NB4 (cell line): ENCODE measurements at places on chromosomes 7 and 10.

- DNase-seq: peak; percentile 21
Observed at GRCh38 chr7:90312745-90313144, 8.4 kb downstream of the FAM237B start.

GRCh38 chr7:5212633-5213285, 22.7 kb downstream of the WIPI2 start:
- DNase-seq: no peak

DNA sequence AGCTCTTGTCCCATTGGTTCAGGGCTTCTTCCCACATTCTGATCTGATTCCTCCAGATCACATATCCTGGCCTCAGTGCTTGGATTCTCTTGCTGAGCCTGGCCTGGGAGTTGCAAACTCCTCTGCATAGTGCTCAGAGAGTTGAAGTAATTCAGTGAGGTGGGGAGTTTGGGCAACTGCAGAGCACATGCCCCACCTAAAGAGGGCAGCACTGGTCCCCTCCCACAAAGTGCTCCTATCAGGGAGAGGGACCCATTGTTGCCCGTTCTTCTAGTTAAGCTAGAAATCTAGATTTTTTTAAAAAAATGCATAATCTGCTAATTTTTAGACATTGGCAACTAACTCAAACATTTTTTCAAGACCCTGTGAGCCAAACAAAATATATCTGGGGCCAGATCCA, 45.1 kb downstream of the CHN2 start:
- peak; percentile 42 for DNase-seq

GRCh38 chr7:148688526-148688925, 10.2 kb upstream of the CUL1 start:
- no peak for DNase-seq

GRCh38 chr7:134034652-134035051, 92.5 kb upstream of the LRGUK start:
- DNase-seq: no peak

DNA sequence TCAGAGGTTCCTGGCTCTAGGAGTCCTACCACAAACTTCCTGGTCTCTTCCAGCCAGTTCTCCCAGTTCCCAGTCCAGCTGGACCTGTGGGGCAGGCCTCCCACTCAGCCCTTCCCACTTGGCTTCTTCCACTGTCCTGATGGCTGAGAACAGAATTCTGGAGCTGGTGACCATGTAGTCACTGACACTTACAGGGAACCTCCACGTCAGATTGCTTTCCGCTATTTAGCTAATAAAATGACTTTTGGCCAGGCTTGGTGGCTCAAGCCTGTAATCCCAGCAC, 63.5 kb upstream of the ZRANB1 start:
- DNase-seq: no peak

- no peak for DNase-seq
Observed at GRCh38 chr7:84294847-84295455, 100.4 kb upstream of the SEMA3A start.

DNA sequence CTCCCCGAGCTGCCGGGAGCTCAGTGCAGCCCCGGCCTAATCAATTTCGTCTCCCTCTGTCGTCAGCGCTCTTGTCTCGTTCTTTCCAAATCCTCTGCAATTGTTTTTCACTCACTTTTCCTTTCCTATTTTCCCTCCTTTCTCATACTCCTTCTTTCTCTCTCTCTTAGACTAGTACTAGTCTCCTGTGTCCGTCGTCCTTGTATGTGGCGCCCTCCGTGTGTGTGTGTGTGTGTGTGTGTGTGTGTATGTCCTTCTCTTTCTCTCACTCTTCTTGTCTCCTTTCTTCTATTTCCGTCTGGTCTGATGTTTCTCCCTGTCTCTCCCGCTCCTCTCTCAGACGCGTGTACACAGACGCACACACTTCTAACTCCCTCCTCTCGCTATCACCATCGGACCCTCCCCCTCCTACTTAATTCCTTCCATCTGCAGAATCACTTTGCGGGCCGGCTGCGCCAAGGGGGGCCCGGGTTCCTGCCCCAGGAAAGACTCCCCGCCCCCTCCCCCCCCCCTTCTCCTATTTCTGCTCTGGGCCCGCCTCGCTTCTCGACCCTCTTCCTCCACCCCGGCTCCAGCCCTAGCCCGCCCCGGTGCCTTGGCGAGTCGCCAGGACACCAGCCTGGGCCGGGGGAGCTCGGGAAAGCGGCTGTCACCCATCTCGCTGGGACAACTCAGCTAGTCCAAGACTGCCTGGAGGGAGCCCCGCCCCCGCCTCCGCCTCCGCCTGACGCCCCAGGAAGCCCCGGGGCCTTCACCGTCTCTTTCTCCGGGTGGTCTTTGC, 743 bp upstream of the ZCCHC24 start:
- peak; percentile 64 for DNase-seq
